ENCODE measurements at places on chromosomes 7 and 10. TPM values are rescaled to one million over a fixed set of nuclear protein-coding genes. Genes with fewer than 3 reads are reported as not detected.

Gene LRIT1
- not detected for total RNA-seq

Gene DPP6
- not detected for total RNA-seq

Gene LIPN
- not detected for total RNA-seq

Gene GPR26
- total RNA-seq, result not detected

Gene RSPH10B2
- not detected for total RNA-seq

Gene ADARB2
- total RNA-seq, result not detected

Gene SLC39A12
- total RNA-seq, result not detected

Gene HHEX
- total RNA-seq, result 12.7 TPM

Gene FGFBP3
- 2.2 TPM for total RNA-seq

Gene AKR1C4
- not detected for total RNA-seq

Gene PON3
- total RNA-seq, result 38.1 TPM

Gene MMP21
- total RNA-seq, result not detected

Gene CPED1
- total RNA-seq, result not detected

Gene ANKRD1
- 40.5 TPM for total RNA-seq

Gene SP8
- not detected for total RNA-seq

Gene C7orf57
- total RNA-seq, result 0.31 TPM

Gene AGR3
- not detected for total RNA-seq

Gene PHKG1
- total RNA-seq, result 0.22 TPM

Gene TRIM50
- not detected for total RNA-seq

Gene MGAM2
- total RNA-seq, result not detected

Gene NANOS1
- total RNA-seq, result 3.6 TPM

Gene CALHM1
- not detected for total RNA-seq

Gene TEX47
- not detected for total RNA-seq

Gene AGR2
- 100 TPM for total RNA-seq

Gene NCF1
- 0.13 TPM for total RNA-seq

Gene SLC29A4
- total RNA-seq, result 12.1 TPM

Gene SH2D4B
- 0.09 TPM for total RNA-seq
